ENCODE measurements at places on chromosomes 1 and 21.

DNA sequence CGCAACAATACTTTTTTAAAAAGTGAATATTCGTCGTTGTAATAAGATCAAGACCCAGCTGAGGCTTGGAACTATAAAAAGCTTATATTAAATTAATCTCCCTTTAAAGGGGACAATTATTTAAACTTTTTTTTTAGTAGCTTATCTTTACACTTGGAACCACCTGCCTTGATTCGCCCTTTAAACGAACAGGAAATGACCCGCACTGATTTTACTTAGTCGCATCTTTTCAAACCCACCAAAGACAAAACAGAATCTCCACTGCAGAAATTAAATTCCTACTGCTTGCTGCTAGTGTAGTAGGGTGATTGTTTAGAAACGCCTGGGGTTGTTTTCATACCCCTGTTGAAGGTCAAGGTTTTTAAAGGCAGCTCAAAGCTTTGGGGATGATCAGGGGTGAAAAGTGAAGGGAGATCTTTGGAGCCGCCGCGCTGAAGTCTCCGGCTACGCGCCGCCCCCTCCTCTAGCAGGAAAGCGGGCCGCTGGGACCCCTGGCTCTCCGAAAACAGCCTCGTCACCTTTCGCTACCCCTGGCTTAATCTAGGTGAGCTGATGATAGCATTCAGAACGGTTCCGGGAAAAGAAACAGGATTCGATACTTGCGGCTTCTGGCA lies 163.4 kb downstream of the RUNX1 start:
- DNase-seq: no peak

- DNase-seq: no peak
Observed at GRCh38 chr1:3668585-3669300, 16.4 kb downstream of the TP73 start.

DNA sequence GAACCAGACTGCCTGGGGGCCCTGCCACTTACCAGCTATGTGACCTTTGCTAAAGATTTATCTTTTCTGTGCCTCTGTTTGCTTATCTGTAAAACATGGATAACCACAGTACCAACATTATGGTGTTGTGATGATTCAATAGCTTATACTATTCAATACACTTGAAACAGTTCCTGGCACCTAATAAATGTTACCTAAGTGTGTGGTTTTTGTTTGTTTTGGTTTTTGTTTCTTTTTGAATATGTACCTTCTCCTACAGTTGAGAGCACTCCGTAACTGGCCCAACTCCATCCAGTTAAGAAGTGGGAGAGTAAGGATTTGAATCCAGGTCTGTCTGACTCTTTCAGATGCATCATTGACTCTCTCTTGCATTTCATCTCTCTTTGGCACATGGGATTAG lies 125.8 kb upstream of the C8B start:
- DNase-seq: no peak

GRCh38 chr1:187624812-187625545 lies 796.2 kb downstream of the PLA2G4A start:
- DNase-seq: no peak

All from AG08396 (cell line).